Right lung (tissue), 10 donors: ENCODE measurements at places on chromosomes 1 and 21.

DNA sequence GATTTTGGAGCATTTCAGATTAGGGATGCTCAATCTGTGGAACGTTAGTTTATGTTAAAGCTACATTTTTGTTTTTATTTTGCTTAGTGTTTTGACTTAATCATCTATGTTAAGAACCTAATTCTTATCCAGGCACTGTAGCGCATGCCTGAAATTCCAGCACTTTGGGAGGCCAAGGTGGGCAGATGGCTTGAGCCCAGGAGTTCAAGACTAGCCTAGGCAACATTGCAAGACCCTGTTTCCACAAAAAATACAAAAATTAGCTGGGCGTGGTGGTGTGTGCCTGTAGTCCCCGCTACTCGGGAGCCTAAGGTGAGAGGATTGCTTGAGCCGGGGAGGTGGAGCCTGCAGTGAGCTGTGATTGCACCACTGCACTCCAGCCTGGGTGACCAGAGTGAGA lies 23.4 kb downstream of the FNBP1L start:
- no peak for DNase-seq

- no peak for DNase-seq
These were observed 19.5 kb downstream of the RHOU start for GRCh38 chr1:228754646-228755268.

GRCh38 chr1:53608071-53608470 lies 130.9 kb downstream of the GLIS1 start:
- DNase-seq = no peak

DNA sequence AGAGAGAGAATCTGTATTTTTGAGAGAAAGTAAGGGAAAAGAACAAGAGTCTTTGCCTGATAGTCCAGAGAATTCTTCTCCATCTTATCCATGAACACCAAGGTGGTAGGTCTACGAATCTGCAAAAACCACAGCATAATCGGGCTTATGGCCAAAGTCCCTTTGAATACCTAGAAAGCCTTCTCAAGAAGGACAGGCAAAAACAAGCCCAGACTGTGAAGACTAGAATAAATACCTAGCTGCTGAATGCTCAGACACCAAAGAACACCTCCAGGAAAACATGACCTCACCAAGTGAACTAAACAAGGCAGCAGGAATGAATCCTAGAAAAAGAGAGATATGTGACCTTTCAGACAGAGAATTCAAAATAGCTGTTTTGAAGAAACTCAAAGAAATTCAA lies 79.2 kb downstream of the HFM1 start:
- DNase-seq = no peak
